CD4-positive, alpha-beta T cell treated with Interleukin-2 at 100 ng/mL for 4 hours (primary cell): ENCODE measurements at places on chromosomes 16 and 17.
A peak's percentile ranks its signal among the peaks of the same experiment; 100 is the strongest.

- DNase-seq = no peak
Measured at GRCh38 chr16:2299915-2300192, 31.9 kb upstream of the RNPS1 start.

DNA sequence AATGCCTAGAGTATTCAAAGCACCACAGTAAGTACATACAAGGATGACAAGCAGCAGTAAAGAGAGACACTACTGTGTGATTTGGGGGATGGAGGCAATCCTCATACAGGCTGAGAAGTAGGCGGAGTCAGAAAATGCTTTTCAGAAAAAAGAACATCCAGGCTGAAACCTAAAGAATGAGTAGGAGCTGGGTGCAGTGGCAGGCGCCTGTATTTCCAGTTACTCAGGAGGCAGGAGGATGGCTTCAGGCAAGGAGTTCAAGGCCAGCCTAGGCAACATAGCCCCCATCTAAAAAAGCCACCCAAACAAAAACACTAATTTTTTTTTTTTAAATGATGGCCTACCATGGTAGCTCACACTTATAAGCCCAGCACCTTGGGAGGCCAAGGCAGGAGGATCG is 10.3 kb downstream of the KANSL1 start:
- no peak for DNase-seq

DNA sequence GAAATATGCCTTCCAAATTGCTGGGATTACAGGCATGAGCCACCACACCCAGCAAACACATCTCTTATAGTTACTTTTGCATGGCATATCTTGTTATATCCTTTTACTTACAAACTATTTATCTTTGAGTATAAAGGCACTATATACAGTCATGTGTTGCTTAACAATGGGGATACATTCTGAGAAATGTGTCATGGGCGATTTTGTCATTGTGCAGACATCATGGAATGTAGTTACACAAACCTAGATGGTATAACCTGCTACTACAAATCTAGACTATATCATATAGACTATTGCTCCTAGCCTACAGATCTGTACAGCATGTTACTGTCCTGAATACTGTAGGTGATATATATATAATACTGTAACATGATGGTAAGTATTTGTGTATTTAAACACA is 43.6 kb downstream of the BCL7C start:
- DNase-seq = no peak

- DNase-seq = no peak
Measured at GRCh38 chr17:49920030-49920769, 48.8 kb upstream of the DLX4 start.

GRCh38 chr17:72191921-72192799 is 71.3 kb downstream of the SOX9 start:
- DNase-seq = no peak

- no peak for DNase-seq
Measured at GRCh38 chr17:35377068-35377467, 3.6 kb upstream of the SLFN11 start.

- no peak for DNase-seq
Measured at GRCh38 chr17:48162946-48163506, 55.5 kb downstream of the SNX11 start.

DNA sequence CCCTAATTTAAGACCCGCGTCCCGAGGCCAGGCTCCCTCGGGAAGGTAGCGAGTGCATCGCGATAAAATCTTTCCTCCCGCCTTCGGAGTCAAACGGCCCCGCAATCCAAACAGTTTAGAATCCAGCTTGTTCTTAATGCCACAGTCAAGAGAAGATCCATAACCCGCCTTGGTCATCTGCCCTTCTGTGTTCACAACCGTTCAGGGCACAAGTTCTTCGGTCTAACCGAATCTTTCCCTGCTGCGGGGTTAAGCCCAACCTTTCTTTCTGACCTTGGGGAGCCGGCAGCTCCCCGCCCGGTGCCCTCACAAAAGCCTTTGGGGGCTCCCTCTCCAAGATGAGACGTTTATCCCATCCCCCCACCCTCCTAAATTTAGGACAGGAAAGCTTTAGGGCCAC is 30.3 kb downstream of the CPSF4L start:
- no peak for DNase-seq

DNA sequence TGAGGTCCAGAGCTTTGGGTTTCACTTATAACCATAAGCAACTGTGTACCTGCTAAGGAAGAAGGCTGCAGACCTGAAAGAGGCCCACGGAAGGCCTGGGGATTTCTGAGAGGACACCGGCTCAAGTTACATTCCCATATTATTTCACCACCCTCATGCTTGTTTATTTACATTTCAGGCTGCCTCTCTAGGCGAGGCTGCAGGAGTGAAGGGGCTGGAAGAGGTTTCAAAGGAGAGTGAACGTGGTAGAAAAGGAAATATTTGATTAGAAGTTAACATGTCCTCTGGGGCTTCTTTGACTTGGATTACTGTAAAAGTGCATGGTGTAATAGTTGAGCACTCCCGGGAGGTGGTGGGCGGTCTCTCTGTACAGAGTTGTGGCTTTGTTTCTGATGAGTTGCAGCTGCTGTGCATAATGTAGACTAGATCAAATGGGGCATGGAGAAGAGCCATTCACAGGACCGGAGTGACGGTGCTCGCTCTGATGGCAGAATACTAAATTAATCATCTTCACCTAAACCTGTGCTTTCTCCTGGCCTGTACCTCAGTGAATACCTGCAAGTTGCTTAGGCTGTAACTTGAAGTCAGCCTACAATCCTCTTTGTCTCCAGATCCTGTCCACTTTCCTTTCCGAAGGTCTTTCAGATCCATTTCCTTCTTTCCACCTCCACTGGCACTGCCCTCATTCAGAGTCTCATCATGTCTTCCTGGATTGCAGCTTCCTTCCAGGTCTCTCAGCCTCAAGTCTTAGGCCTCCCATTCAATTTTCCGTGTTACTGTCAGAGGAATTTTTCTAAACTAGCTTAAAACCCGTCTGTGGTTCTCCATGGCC is 1.9 kb upstream of the CPD start:
- DNase-seq = no peak

DNA sequence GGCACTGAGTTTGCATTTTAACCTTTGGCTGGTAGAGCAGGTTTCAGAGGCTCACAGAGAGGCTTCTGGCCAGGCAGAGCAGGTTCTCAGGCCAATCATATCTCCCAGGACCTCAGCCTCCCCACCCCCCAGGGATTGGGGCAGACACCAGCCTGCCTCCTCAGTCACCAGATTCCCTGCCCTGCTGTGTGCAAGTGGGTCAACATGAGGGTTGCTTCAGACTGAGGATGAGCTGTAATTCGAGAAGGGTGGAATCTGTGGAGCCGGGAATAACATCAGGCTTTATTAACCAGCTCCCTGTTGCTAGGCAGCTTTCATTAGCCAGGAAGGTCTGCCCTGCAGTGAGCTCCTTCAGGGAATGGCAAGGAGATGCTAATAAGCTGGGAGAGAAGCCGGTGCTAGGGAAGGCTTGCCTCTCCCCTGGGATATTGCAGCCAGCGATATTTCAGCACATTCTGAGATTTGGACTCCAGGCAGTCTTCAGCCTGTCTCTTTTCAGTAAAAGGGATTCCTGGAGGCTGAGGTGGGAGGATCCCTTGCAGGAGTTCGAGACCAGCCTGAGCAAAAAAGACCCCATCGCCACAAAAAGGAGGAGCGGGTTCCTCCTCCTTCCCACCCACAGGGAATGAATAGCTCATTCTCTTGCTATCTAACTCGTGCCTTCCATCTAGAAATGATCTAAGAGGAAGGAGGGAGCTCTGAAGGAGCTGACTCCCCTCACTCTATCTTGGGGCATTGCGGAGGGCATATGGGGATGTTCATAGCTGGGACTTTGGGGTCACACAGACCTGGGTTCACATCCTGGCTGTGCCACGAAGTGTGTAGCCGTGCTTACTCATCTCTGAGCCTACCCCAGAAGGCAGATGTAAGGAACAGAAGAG is 10.7 kb downstream of the SGSM2 start:
- DNase-seq = no peak

DNA sequence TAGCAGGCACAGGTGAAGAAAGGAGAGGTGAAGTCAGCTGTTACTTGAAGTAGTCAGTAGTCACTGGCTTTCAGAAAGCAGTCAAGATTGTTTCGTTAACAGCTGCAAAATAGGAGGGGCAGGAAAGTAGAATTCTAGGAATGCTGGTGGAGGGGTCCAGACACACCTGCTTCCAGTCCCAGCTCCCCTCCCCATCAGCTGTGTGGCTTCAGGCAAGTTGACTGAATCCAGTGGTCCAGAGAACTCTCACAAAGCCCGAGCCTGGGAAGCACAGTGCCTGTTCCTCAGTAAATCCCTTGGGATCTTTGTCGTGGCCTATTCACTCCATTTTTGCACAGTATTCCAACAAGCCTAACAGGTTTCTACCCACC is 4.6 kb upstream of the SOCS1 start:
- no peak for DNase-seq

DNA sequence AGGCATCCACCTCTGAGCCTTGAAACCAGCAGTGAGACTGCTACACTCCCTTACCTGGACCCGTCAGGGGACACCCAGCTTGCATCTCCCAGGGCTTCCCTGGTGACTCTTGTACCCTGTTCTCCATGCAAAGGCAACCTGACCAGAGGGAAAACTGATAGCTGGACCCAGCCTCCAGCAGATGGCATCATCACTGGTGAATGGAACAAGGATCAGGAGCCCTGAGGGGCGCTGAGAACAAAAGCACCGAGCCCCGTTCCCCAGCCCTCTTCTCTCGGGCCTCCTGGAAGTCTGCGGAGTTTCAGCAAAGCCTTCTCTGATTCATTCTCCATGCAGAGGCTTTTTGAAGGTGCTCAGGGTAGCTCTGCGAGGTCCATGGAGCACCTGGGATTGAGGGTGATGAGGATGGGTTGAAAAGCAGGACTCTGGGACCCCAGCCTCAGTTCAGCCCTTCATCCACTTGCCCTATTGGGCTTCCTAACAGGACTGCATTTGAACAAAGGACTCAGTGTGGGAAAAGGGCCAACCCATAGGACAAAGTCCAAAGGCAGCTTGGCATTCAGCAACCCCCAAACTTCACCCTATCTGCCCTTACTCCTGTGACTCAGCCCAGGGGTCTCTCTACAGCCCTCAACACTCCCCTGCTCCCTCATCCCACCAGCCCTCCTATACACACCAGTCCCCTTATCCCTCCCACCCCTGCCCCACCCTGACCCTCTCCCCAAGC is 45.0 kb upstream of the LHX1 start:
- DNase-seq = no peak

DNA sequence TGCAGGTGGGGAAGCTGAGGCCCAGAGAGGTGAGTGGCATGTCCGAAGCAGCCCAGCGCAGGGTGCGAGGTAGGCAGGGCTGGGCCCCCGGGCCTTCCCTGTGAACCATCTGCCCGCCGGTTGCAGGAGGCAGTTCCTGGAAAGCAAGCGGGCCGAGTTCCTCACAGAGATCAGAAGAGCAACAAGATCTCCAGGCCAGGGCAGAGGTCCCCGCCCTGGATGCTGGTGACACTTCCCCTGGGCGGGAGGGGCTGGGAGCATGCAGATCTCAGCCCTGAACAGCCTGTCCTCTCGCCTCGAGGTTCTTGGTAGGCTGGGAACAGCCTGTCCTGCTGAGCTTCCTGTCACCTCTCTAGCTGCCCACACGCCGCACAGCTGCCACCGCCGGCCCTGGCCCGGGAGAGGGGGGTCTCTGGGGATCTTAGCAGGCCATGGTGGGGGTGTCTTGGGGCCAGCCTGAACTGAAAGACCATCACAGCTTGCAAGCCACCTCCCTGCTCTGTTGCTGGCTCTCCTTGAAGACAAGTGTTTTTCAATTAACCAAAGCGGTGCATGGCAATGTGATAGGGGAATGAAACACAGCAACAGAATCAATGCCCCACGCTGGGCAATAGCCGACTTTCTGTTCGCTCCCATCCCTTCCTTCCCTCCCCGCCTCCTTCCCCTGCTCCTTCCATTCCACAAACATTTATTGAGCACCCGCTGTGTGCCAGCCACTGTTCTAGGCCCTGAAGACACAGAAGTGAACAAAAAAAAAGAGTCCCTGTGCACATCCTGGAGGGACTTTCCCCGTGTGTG is 31.7 kb downstream of the SOCS1 start:
- DNase-seq = peak; percentile 74

GRCh38 chr17:7835814-7836595 is 2.0 kb downstream of the KDM6B start:
- DNase-seq = no peak

DNA sequence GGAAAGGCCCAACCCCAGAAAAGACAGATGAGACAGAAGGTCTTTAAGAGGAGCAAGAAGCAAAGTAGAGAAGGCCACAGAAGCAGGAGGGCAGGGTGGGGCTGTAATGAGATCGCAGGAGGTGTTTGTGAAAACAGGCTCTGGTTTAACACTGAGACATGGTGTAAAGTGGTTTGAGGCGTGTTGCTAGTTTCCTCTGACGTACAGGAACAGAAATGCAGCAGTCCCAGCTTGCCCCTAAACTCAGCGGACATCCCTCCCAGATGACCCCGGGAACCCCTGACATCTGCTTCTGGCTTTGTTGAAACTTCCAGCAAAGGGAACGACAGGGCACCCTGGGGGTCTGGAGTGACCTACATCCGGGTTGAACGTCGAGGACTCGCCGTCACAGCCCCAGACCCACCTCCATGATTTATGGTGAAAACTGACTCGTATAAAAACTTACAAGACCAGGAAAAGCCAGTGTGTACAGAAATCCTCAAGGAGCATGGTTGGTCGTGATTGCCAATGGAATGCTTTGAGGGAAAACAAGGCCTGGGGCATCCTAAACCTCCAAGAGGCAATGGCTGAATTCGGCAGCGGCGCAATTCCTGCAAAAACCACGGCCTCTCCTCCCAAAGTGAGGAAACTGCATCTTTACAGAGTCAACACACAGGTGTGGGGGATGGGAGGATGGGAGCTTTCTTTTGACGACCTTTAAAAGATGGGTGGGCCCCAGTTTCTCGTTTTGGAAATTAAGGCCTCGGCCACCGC is 25.8 kb downstream of the LITAF start:
- peak; percentile 84 for DNase-seq
